ENCODE measurements at places on chromosomes 12 and 14.

GRCh38 chr12:44385964-44386363, 490.2 kb downstream of the NELL2 start:
- DNase-seq: no peak

DNA sequence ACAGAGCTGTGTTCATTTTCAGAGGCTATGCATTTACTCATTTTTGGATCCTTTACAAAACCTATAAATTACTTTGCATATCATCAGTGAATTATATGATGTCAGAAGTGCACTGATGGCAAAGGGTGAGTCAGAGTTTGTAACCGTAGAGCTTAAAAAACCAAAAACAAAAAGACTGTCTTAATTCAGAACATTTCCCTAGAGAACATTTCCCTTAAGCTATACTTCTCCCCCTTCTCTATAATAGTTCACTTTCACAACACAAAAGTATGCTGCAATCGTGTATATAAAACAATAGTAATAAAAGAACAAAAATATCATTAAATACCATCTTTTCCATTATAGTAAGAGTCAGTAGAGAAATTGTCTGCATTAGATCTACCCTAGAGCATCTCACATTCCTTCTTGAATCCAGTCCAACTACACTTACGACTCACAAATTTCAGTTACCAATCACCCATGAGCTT, 934.9 kb downstream of the LRFN5 start:
- DNase-seq: no peak

- DNase-seq: no peak
Measured at GRCh38 chr14:31419179-31419966, 977 bp downstream of the HEATR5A start.

GRCh38 chr12:15778126-15778525, 11.1 kb downstream of the EPS8 start:
- no peak for DNase-seq

DNA sequence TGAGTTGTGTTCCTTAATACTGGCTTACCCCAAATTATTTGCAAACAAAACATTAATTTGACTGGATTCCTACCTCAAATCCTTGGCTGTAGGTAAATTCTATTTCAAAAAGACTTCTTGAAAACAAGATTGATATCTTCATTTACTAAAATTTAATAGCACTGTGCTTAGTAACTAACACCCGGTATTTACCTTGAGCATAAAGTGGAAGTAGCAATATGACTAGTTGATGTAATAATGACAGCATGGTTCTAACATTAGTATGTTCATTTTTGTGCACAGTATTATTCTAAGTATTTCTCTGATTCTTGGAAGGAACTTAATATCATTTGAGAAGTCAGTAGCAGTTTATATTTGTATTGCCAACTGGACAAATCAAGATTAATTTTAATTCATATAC, 96.8 kb downstream of the PPHLN1 start:
- DNase-seq: no peak

GRCh38 chr12:93766796-93767523, 89.8 kb downstream of the CRADD start:
- no peak for DNase-seq

- no peak for DNase-seq
Measured at GRCh38 chr12:12461923-12462315, 100.7 kb downstream of the DUSP16 start.

Measured in left cardiac atrium (tissue), 4 donors.